Urinary bladder (tissue), 4 donors: ENCODE measurements at places on chromosomes 12 and 14. TPM values are rescaled to one million over a fixed set of nuclear protein-coding genes. Genes with fewer than 3 reads are reported as not detected.

KRT4 gene
- 6.3 TPM for total RNA-seq

GRCh38 chr12:113462117-113462774 is 9.4 kb downstream of the LHX5 start:
- no peak for DNase-seq

- DNase-seq = peak; percentile 33
Measured at GRCh38 chr12:29519585-29520182, 22.2 kb upstream of the OVCH1 start.

DNA sequence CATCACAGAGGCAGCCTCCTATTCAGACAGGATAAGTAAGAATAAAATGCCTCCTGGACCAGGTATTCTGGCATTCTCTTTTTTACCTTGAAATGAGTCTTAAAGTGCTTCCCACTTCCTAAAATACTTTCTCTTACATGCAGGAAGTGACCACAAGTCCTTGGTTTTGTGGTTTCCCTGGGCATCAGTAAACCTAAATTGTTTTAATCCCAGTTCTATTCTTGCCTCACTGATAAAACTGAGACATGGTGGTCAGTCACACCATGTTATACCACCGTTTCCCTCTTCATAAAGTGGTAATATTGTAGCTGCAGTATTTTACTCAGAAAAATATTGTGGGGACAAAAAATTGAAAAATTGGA is 1.2 kb upstream of the SALL2 start:
- DNase-seq = no peak

SMOC1 gene
- 8.0 TPM for total RNA-seq

MANSC1 gene
- 6.9 TPM for total RNA-seq

DNA sequence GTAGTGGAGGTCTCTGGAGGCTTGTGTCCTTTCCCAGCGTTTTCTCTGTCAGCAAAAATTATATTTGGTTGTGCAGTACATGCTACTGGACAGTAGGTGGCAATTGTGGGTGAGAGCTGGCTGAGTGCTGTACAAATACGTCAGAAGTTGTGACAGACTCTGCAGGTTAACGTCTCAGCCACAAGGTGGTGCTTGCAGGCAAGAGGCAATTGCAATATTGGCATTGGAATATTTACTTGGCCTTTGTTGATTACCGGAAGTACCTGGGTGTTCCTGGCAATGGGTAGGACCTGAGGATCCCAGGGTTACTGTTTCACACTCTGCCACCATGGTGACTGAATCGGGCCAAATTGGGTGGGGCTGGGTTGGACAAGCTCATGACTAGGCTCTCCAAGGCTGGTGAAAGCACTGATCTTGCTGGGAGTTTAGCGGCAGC is 333.9 kb upstream of the LMO3 start:
- no peak for DNase-seq

DNA sequence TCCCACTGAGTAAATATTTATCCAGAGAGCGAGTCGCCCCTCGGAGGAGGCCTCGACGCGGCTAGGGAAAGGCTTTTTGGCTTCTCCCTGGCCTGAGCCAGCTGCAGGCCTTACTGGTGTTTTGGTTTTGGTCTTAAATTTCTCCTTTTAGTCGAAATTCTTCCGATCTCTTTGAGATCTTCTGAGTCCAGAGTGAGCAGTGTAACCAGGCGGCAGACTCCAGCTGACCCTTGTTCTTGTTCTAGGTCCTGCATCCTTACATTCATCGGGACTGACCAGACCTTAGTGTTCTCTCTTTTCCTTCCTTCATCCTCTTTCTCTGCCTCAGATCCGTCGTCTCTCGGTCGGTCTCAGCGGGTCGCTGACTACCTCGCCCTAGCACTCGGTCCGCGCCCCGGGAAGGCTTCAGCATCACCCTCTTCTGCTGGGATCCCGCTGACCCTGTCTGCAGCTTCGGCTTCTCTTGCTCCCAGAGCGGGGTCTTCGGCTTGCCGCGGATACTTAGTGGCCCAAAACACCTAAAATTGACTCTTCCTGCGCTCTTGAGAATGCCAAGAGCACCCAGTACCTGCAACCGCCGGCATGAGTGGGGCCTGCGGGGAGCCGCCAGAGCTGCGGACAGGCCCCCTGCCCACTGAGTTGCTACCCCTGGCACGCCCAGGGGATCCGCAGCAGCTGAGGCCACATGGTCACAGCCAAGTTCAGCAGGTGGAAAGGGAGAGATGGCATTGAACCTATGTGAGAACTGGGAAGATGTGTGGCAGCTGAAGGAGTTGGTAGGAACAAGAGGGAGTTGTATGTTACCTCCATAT is 2.4 kb upstream of the PAX9 start:
- DNase-seq = no peak

DNA sequence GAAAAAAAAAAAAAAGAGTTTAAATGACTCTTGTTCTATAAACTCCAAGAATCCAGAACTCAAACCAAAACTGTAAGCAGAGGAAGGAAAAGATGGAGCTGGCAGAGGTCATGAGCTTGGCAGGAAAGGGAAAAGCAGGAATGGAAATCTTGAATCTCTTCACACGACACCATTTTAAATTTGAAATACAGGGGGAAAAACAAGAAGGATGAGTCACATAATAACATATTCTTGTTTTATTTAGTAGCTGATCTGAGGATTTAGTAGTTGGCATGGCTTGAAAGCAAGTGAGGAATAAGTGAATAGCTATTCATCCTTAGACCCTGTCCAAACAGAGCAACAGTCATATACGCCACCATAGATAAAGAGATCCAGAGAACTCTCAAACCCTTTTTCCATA is 35.0 kb downstream of the EPS8 start:
- no peak for DNase-seq

DNA sequence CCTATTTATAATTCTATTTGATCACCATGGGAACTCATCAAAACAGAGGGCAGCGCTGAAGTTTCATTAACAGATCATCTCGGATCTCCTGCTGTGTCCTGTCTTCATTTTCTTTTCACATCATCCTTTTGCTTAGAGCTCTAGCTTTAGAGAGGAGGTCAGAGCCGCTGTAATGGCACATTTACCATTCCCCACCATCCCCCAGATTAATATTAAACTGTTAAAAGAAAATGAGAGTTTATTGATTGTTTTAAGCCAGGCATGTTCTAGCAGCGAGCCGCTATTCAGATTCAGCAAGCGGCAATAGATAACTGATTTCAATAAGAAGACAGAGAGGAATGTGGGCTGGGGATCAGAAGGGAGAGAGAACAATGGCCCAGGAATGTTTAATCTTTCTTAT is 308.8 kb downstream of the EGLN3 start:
- DNase-seq = no peak

DNA sequence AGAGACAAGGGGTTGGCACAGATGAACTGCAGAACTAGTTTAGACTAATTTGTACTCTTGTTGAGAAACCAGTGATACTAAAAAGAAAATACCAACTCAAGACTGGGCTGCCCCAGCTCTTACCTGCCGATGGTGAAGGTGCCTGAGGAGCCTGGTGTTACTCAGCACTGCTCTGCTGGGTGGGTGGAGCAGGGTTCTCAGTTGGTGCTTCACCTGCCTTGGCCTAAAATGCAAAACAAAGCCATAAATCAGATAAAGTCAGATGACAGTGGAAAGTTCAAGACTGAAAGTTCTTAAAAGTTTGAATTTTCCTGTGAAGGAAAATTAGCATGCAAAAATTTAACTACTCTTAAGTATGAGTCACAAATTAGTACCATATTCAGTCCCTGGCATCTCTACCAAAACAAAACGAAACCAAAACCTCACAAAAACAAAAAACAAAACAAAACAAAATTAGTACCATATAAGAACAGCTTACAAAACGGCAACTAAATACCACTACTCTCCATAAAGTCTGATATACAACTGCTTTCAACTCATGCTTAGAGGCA is 21.9 kb downstream of the YBX3 start:
- no peak for DNase-seq

- no peak for DNase-seq
Measured at GRCh38 chr14:35964697-35965286, 138.7 kb downstream of the BRMS1L start.

GRCh38 chr14:58805605-58806409 is 168.0 kb downstream of the DACT1 start:
- DNase-seq = peak; percentile 83

- DNase-seq = no peak
Measured at GRCh38 chr14:65446159-65446558, 33.6 kb downstream of the FUT8 start.

MTA1 gene
- 51.5 TPM for total RNA-seq
